ENCODE measurements at places on chromosomes 11 and 22.

GRCh38 chr11:124896821-124897391 lies 759 bp downstream of the ROBO4 start:
- no peak for DNase-seq

DNA sequence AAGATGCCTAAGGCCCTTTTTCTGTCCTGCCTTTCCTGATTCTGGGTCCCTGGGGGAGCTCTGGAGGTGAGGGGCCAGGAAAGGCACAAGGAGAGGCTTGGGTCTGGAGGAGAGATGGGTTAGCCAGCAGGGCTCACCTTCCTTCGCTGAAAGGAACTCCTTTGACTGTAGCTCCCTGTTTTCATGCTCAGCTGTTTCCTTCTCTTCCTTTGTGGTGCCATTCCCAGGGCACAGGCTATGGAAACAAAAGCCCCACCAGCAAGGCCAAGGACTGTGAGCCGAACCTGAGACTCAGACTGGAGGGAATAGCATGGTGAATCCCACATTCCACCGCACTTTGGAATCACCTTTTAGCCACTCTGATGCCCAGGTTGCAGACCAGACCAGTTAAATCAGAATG lies 10.5 kb downstream of the SLC43A3 start:
- DNase-seq, result no peak

DNA sequence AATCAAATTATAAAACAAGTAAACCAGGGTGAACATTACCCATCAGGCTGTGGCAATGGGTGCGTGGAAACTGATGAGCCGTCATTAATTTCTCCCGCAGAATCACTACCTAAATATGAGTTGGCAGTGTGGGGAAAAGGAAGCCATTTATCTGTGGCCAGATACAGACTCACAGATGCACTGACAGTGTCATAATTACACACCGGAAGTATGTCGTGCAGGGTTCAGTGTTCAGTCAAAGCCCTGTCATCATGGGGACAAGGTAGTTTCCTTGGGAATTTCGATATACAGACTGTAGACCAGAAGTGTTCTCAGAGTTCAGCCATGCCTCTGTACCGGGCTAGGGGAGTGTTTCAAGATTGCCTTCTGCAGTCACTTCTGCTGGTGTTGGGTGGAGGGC lies 119.2 kb upstream of the SEZ6L start:
- DNase-seq, result no peak

DNA sequence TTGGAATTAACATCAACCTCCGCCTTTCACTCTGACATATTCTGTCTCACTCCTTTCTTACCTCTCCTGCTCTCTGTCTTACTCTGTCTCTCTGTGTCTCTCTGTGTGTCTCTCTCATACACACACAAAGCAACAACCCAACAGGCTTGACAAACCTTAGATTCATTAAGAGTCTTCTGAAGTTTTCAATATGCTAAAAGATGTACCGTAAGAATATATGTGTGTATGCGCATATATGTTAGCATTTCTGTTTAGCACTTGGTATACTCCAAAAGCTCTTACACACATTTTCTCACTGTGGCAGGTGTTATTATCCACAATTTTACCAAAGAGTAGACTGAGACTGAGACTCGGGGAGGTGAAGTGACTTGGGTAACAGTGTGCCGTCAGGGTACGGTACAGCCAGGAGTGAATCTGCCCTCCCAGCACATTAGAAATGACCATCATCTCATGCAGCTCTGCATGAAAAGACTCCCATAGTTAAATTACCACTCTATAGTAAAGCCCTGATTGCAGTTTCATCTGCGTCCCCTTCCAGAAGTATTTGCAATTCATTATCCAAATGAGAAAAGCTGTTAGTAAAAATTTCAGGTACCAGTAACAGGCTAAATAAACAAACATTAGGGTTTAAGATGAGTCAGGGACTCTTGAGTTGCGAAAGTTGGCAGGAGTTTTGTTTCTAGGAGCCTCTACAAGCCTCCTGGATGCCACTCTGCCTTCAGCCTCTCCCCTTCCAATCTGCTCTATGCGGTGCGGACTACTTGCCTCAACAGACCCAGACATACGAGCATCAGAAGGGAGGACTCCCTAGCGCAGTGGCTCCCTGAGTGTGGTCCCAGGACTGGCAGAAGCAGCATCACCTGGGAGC lies 195.2 kb upstream of the TMEM45B start:
- DNase-seq, result no peak

DNA sequence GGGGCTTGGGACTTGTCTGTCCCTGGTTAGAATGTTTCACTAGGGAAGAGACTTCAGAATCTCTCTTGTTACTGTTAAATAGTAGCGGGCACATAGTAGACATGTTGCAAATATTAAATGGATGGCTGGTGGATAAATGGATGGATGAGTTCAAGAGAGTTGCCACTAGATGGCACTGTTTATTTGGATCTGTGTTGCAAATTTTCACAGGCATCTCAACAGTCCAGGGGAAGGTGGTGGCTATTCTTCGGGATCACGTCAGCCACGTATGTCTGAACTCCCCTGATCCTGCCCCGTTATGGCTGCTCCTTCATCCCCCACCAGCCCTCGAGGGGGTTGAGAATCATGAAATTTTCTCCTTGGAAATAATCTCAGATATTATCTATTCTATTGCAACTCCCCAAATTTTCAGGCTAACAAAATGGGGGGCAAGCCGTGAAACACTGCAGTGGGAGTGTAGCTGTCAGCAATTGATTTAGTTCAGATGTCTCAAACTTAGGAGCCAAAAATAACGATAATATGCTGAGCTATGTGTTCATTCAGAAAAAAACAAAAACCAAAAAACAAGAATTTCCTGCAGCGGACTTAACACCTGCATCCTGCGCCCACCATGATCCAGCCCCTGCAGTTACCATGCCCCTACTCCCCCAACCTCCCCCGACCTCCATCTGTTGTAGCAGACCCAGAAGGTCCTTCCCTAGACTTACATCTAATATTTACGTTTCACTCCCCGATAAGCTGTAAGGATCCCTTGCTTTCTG lies 29.1 kb upstream of the BIRC3 start:
- no peak for DNase-seq

GRCh38 chr11:42528911-42529310 lies 782.9 kb upstream of the API5 start:
- DNase-seq, result no peak

DNA sequence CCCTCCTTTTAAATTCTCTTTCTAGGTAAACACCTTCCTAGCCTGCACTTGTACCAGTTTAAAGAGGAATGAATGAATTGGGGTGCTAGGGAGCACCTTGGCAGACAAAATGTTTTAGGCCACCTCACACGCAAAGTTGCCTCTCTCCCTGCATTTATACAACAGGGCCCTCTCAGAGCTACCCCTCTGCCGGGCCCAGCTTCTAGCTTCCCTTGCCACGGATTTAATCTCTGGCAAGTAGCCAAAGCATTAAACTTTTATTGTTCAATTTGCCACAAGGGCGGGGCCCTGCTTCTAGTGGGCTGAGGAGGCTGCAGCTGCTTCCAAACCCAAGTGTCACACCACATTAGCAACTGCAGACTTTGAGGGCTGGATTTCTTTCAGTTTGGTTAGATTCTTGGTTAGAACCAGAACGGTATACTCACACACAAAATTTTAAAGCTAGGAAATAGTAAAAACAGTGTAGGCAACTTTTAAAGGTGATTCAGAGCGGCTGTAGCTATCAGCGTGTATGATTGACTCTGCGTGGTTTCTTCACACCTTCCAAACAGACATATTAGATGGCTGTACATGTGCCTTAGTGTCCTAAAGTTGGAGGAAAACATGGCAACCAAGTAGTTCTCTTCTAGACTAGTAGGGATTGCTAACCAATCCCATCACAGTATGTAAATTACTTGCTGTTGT lies 6.5 kb downstream of the KREMEN1 start:
- no peak for DNase-seq

- DNase-seq, result peak; percentile 86
These were observed 61.8 kb downstream of the SLC22A12 start for GRCh38 chr11:64652586-64653387.

DNA sequence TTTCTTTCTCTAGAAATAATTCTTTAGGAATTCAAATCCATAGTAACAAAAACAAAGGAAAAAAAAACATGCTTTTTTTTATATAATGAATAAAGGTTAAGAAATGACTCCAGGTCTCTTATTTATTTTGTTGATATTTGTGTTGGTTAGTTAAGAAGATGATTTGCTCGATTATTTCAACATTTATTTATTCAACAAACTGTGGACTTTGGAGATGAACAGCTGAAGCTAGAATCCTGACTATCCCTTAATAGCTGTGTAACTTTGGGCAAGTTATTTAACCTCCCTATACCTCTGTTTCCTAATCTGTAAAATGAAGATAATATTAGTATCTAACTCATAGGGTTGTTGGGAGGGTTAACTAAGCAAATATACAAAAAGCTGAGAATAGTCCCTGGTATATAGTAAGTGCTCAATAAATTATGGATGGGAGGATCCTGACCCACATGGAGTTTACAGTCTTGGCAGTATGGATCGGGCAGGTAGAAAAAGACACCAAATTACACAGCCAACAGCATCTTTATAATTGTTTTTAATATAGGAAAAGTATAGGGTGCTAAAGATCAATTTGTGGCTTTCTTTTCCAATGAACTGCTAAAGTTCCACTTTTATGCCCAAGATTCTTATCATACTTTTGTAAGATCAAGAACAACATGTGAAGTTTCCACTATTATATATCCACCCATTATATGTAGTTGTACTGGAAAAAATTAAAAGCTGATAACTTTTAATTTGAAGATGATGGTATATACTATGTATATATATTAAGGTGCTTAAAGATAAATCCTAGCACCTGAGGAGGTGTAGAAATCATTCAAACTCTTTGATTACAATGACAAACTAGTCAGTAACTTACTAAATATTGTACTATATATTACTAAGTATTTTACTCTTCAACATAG lies 1.3 kb upstream of the CAT start:
- no peak for DNase-seq
